ENCODE measurements at places on chromosomes 6 and 20. TPM values are rescaled to one million over a fixed set of nuclear protein-coding genes. Genes with fewer than 3 reads are reported as not detected.

The CLVS2 gene
- 0.62 TPM for total RNA-seq

The OPRM1 gene
- not detected for total RNA-seq

DNA sequence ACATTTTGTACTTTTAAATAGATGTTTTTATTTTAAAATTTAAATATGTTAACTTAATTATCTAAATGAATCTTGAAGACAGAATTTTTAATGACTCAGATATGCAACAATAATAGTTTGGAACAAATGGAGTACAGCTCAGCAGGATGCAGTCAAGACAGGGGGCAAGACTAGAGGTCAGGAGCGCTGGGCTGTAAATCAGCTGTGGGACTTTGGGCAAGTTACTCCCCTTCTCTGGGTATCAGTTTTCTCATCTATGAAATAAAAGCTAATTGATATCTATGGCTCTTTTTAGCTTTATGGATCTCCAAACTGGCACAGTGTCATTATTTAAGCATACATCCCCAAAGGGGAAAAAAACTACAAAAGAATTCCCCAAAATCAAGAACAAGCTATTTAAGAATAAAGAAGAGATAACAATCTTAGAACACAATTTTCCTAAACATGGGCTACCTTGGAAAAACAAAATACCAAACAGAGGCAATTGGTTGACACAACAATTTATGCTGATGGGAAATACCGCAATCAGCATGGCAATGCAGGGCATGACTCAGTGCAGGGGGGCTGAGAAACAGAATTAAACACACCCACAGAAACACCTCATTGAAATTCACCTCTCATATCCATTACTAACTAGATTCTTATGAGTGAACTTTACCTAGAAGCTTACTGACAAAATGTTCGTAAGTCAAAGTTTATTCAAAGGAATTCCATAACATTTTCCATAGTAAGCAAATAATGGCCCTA, 188.2 kb downstream of the SIM1 start:
- no peak overlapping the region for H3K27ac ChIP-seq
- H3K27me3 ChIP-seq = peaks cover 6% of the 10 kb centered on the region
- H3K36me3 ChIP-seq = no peaks in the 10 kb centered on the region
- H3K4me1 ChIP-seq = peaks cover 12% of the 10 kb centered on the region
- DNase-seq = no peak

- no peak for DNase-seq
- peaks cover 49% of the 10 kb centered on the region for H3K4me1 ChIP-seq
- H3K27ac ChIP-seq = peak within 1 kb of the TSS; percentile 95
- H3K4me3 ChIP-seq = peak within 1 kb of the TSS; percentile 97
- no peaks in the 10 kb centered on the region for H3K27me3 ChIP-seq
- H3K36me3 ChIP-seq = peaks cover 18% of the 10 kb centered on the region
These were observed at the start of gene RALY for GRCh38 chr20:33993576-33994221. Gene RALY, plus strand, starts transcription at chr20:33993911. Its CDS starts 78,164 bp downstream, at chr20:34072075.

The TRIM38 gene
- 16.1 TPM for total RNA-seq

The RIMS1 gene
- 3.7 TPM for total RNA-seq

DNA sequence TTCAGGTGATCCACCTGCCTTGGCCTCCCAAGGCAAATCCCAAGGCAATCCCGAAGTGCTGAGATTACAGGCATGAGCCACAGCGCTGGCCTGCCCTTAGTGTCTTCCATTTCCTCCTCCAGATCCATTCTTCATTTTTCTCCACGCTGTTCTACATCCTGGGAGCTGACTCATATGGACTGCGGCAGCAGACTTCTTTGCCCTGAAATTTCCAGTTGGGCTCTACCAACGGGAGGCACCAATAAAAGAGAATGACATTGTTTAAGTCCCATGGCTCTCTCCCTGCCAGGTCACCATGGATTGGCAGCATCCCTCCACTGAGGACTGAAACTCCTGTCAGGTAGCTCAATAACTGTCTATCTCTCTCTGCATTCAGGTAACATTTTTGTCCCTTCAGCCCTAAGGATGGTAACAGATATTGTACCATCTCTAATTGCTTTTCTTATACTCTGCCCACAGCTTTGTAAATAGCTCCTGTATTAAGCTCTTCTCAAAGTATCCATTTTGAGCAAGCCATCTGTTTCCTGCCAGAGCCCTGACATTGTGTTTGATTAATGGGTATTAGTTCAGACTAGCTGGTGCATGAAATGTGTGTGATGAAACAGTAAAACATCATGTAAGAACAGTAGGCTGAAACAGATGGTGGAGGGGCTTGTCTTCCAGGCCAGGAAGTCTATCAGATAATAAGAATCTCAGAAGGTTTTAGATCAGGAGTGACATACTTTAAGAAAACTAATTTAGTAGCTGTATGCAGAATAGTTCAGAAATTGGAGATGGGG, 3.6 kb downstream of the TBCC start:
- H3K4me1 ChIP-seq = peaks cover 20% of the 10 kb centered on the region
- peak overlapping the region; percentile 75 for H3K27ac ChIP-seq
- H3K27me3 ChIP-seq = peaks cover 7% of the 10 kb centered on the region
- DNase-seq = no peak
- peak overlapping the region; percentile 73 for H3K4me3 ChIP-seq
- H3K36me3 ChIP-seq = peaks cover 7% of the 10 kb centered on the region

GRCh38 chr20:63115651-63116411, 100.1 kb downstream of the YTHDF1 start:
- no peaks in the 10 kb centered on the region for H3K36me3 ChIP-seq
- H3K4me1 ChIP-seq = no peaks in the 10 kb centered on the region
- no peak overlapping the region for H3K4me3 ChIP-seq
- peaks cover 67% of the 10 kb centered on the region for H3K27me3 ChIP-seq

GRCh38 chr6:148329596-148330381, 12.8 kb upstream of the SASH1 start:
- H3K4me3 ChIP-seq = peak overlapping the region; percentile 48
- H3K27ac ChIP-seq = peak overlapping the region; percentile 86
- no peak for DNase-seq
- no peaks in the 10 kb centered on the region for H3K27me3 ChIP-seq
- peaks cover 37% of the 10 kb centered on the region for H3K4me1 ChIP-seq

DNA sequence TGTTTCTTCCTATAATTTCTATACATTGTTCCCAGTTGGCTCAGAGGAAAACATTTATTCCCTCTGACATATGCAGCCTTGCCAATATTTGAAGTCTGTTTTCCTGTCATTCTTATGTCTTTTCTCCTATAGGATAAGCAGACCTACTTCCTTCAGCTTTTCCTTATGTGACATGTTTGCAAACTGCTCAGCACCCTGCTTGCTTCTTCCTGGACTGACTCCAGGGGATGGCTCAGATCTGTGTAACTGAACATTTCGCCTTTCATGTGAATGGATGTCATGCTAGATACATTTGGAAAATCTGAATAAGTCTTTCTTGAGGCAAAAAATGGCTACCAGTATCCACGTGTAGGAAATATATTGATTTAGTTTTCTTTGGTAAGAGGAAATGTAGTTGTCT, 113.2 kb downstream of the CARMIL1 start:
- H3K36me3 ChIP-seq = no peaks in the 10 kb centered on the region
- H3K27me3 ChIP-seq = no peaks in the 10 kb centered on the region
- no peak overlapping the region for H3K4me3 ChIP-seq
- no peak for DNase-seq
- H3K4me1 ChIP-seq = no peaks in the 10 kb centered on the region

- peaks cover 62% of the 10 kb centered on the region for H3K27me3 ChIP-seq
- DNase-seq = no peak
- H3K4me1 ChIP-seq = no peaks in the 10 kb centered on the region
- H3K27ac ChIP-seq = no peak overlapping the region
- no peak overlapping the region for H3K4me3 ChIP-seq
These were observed 35.2 kb downstream of the GPX6 start for GRCh38 chr6:28480253-28480932.

GRCh38 chr6:125904871-125905270, 51.7 kb upstream of the HINT3 start:
- H3K4me1 ChIP-seq = peaks cover 2% of the 10 kb centered on the region
- peaks cover 31% of the 10 kb centered on the region for H3K36me3 ChIP-seq
- no peak overlapping the region for H3K27ac ChIP-seq
- no peak for DNase-seq
- no peak overlapping the region for H3K4me3 ChIP-seq

GRCh38 chr6:147043994-147044477, 160.2 kb upstream of the STXBP5 start:
- peaks cover 7% of the 10 kb centered on the region for H3K36me3 ChIP-seq
- DNase-seq = no peak
- no peak overlapping the region for H3K4me3 ChIP-seq
- H3K27me3 ChIP-seq = no peaks in the 10 kb centered on the region

The FRMD1 gene
- 0.17 TPM for total RNA-seq

- DNase-seq = no peak
- no peaks in the 10 kb centered on the region for H3K4me1 ChIP-seq
- no peaks in the 10 kb centered on the region for H3K27me3 ChIP-seq
- no peak overlapping the region for H3K27ac ChIP-seq
- no peak overlapping the region for H3K4me3 ChIP-seq
These were observed 23.6 kb upstream of the MARCKS start for GRCh38 chr6:113833537-113833936.

GRCh38 chr6:15631432-15631831, 31.4 kb downstream of the DTNBP1 start:
- H3K27me3 ChIP-seq = no peaks in the 10 kb centered on the region
- no peak for DNase-seq
- peaks cover 26% of the 10 kb centered on the region for H3K4me1 ChIP-seq
- peaks cover 11% of the 10 kb centered on the region for H3K36me3 ChIP-seq
- H3K4me3 ChIP-seq = no peak overlapping the region
- no peak overlapping the region for H3K27ac ChIP-seq

DNA sequence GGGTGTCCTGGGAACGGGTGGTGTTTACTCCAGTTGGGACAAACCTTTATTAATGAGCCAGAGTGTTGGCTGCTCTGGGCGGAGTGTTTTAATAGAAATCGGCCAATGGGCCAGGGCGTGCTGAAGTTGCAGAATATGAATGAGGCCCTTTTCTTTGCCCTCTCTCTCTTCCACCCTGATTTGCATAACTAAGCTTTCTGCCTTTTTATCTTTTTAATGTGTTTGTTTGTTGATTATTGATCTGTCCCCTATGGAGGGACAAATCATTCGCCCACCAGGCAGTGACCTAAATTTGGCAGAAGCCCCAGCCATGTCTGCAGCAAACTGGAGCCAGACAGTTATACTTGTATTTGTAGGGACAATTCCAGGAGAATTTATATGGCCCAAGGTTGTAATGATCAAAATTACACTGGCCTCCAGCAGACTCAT, 420.9 kb downstream of the PREX1 start:
- H3K4me3 ChIP-seq = no peak overlapping the region
- H3K4me1 ChIP-seq = peaks cover 18% of the 10 kb centered on the region
- peaks cover 13% of the 10 kb centered on the region for H3K27me3 ChIP-seq

GRCh38 chr20:52783769-52784168, 188.4 kb upstream of the TSHZ2 start:
- no peak for DNase-seq
- H3K27me3 ChIP-seq = peaks cover 7% of the 10 kb centered on the region
- H3K4me3 ChIP-seq = no peak overlapping the region

- no peaks in the 10 kb centered on the region for H3K27me3 ChIP-seq
- no peak for DNase-seq
- no peaks in the 10 kb centered on the region for H3K36me3 ChIP-seq
- no peak overlapping the region for H3K27ac ChIP-seq
These were observed 51.2 kb upstream of the MARCKS start for GRCh38 chr6:113805811-113806495.

DNA sequence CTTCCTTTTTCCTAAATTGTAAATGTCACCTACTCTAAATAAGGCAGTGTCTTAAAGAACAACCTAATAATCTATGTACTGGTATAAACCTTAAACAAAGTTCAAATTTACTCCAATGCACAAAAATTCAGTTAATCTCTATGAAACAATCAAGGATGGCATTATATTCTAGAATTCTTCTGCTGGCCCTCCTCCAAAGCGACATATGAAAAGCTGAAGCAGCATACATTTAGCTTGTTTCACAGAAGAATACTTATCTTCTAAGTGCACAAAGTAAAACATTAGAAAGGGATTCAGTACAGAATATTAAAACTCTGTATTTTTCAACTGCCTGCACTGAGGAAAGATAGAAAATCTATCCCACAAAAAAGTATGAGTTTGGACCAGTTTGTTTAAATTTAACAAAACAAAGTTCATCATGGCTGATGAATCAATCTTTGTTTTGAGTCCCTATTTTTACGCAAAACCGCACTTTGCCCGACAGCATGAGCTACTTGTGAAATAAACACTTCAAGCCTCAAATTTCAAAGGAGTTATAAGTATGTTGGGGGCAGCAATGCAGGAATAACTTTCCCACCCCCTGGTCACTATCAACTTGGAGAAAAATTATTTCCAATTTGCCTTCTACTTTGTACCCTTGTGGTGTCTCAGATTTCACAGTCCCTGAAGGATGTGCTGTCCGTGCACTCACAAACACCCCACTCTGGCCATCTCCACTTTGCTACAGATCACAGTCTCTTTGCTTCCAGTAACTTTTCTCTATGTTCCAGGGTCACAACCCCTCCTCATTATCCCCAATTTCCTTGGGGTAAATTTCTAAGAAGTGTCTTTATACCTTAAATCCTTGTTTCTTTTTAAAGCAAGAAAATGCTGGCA, 238.2 kb downstream of the PRKN start:
- H3K27me3 ChIP-seq = no peaks in the 10 kb centered on the region
- no peaks in the 10 kb centered on the region for H3K36me3 ChIP-seq
- DNase-seq = no peak
- no peak overlapping the region for H3K27ac ChIP-seq
- peaks cover 20% of the 10 kb centered on the region for H3K4me1 ChIP-seq

The OR12D3 gene
- not detected for total RNA-seq

DNA sequence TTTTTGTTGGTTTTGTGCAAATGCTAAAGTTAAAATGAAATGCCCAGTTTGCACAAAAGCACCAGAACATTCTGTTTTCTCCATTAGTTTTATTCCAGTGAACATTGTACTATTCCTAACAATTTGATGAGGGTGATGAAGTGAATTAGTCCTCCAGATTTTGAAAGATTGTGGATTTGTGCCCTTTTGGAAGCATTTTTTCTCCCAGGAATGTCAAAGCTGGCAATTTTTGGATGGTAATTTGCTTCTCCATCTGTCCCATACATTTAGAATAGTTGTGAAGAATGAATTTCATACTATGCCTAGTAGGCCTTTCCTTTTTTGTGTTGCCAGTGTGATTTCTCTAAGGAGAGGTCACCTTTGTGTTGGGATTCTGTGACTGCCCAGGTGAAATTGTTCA, 797.2 kb downstream of the BCKDHB start:
- no peaks in the 10 kb centered on the region for H3K36me3 ChIP-seq
- H3K4me3 ChIP-seq = no peak overlapping the region
- H3K27ac ChIP-seq = no peak overlapping the region
- no peaks in the 10 kb centered on the region for H3K4me1 ChIP-seq
- H3K27me3 ChIP-seq = no peaks in the 10 kb centered on the region
